ENCODE measurements at places on chromosomes 1 and 21. TPM values are rescaled to one million over a fixed set of nuclear protein-coding genes. Genes with fewer than 3 reads are reported as not detected.

DNA sequence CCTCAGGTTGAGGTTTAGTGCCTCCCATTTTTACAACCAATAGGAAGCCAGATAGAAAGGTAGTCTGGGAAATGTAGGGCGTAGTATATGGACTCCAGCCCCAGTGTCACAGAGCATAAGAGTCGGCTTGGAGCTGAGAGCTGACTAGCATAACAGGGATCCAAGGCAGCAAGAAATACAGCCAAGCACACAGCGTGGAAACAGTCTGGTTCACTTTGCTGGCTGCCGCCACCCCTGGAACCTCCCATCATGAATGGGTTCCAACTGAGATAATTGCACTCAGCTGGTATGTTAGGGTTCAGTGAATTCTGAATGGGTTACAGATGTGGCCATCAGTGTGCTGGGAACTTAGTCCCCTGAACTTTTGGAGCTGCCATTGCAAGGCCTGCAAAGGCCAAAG is 76.7 kb upstream of the GPR88 start:
- DNase-seq, result no peak

DNA sequence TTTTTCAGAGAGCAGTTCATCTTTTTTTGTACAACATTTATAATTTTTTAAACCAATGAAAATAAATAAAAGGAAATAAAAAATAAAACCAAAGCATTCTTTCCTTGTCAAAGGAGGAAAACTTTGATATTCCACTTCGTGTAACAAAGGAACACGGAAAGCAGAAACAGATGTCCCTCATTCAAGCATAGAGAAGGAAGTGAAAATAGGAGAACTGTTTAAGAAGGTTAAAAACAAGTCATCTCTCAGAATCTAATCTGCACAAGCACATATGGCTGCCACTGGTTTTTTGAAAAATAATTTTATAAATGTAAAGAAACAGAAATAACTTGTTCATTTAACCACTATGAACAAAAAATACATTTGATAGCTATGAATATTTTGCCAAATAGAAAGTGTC is 35.9 kb upstream of the ZNF644 start:
- DNase-seq, result no peak

DNA sequence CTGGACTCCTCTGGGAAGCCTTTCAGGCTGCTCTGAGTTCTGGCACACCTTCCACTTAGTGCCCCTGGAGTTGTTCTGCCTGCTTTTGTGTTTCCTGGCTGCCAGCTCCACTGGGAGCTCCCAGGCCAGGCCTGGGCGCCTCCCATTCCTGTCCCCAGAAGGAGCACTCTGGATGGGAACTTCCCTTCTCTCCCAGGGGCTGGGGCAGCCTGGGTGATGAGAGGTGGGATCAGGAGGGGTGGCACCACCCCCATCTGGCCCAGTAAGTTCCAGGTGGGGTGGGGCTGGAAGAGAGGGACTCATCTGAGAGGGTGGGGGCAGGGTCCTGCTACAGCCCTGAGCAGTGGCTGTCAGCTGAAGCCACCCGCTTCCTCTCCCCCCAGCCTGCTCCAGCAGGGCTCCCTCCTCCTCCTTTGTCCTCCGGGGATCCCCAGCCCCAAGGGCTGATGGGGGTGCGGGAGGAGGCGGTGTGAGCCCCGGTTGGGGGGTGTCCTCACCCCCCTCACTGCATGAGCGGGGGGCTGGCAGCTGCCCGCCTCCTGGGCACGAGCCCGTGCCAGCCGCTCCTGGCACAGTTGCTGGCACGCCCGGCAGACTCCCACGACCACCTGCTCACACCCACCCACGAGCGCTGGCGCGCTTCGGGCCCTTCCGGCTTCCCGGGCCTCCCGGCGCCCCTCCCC is 4.7 kb downstream of the FOXO6 start:
- DNase-seq, result peak; percentile 57

DNA sequence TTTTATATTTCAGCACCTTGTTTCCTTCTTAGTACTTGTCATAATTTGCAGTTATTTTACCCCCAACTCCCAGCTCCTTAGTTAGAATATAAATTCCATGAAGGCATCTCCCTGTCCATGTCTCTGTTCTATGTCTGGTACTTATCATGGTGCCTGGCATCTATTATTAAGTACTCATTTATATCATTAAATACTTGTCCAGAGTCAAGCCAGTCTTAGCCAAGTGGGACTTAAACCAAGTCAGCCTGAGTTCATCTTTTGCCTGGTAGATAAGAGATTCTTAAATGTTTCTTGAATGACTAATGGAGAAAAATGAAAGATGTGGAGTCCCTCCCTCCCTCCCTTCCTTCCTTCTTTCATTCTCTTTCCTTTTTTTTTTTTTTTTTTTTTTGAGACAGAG is 9.4 kb downstream of the SLC25A44 start:
- no peak for DNase-seq

DNA sequence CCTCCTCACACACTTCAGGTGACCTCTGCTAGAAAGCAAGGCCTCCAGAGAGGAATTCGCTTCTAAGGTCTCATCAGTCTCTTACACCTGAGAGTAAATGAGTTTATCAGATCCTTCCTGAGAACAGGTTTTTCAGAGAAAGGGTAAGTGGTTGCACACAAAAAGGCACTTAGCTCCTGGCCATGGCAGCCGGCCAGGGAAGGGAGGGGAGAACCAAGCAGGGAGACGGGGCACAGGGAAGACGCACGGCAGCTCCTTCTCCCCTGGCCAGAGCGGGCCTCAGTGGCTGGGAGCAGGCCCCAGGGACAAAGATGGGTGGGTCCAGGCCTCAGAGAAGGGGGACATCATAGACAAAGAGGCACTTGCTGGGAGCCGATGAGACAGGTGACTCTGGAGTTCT is 3.6 kb upstream of the TNNT2 start:
- DNase-seq, result no peak

- no peak for DNase-seq
Measured at GRCh38 chr1:65321879-65322278, 12.5 kb downstream of the DNAJC6 start.

DNAJC28 gene
- 0.22 TPM for total RNA-seq

GRCh38 chr1:248782416-248783141 is 27.0 kb upstream of the LYPD8 start:
- no peak for DNase-seq

AMY2A gene
- total RNA-seq, result not detected

GRCh38 chr1:161128591-161129420 is 3.7 kb downstream of the DEDD start:
- DNase-seq, result no peak

GRCh38 chr1:150820730-150821512 is 12.9 kb upstream of the CTSK start:
- DNase-seq, result no peak

RGS8 gene
- total RNA-seq, result not detected

ASCL5 gene
- 0.29 TPM for total RNA-seq

CDC7 gene
- total RNA-seq, result 28.0 TPM

AUNIP gene
- total RNA-seq, result 10.3 TPM

BLACAT1 gene
- not detected for total RNA-seq

- no peak for DNase-seq
Measured at GRCh38 chr21:38500073-38500472, 1.8 kb upstream of the ERG start.

DNA sequence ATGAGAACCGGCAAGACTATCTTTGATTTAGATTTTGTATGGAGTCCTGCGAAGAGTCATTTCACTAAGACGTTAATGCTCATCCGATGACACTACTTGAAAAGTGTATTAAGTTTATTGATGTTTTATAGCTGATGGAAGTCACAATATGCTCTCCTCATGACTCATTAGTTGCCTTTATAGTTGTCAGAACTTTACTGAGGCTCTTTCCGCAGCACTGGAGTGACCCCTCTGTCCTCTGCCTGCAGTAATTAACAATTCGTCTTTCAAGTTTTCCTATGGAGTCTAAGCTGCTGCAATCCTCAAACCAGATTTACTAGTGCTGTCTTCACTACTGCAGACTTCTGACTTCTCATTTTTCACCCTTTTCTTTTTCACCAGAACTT is 853 bp downstream of the USP16 start:
- peak; percentile 29 for DNase-seq

DNA sequence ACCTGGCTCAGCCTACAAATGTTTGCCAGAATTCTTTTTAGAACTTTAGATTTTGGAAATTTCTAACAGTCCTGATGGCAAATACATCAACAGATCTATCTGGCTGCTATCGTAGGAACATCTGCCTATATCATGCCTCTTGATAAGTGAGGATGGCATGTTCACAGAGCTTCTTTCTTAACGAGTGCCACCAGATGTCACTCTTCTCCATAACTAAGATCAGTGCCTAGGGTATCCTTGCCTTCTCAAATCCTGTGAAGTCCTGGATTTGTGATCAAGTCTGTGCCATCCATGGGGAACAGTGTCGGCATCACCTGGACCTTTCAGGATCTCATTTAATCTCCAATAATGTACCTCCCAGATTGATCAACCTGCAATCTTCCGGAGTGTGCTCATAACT is 36.5 kb upstream of the CD5L start:
- DNase-seq, result no peak

- DNase-seq, result no peak
Measured at GRCh38 chr1:81174052-81174451, 626.7 kb upstream of the ADGRL2 start.

DNA sequence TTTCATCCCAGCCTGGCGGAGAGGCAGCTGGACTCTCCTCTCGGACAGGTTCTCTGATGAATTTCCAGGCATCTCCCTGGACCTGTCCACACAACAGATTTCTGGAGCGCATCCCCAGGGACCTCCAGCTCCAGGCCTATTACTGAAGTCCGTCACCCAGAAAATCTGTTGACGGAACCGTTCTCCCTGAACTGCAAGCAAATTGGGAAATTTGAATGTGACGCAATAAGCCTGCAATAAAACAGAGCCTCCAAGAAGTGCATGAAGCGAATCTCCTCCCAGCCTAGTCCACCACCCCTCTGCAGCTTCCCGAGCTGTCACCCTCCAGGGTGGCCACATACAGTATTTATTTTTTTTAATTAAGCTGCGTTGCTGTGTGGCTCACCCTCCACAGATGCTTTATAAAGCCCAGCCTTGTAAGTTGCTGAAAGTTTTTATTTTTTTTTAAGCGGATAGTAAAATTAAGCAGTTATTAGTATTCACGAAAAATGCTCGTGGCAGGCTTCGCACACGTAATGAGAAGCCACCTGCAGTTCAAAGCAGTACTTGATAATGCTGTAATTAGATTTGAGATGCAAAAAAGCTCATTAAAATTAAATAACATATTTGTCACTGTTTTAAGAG is 173.3 kb downstream of the CAMTA1 start:
- DNase-seq, result no peak

- DNase-seq, result no peak
Measured at GRCh38 chr21:33359446-33359845, 34.7 kb downstream of the IFNAR1 start.

GRCh38 chr1:23756676-23757075 is 13.4 kb downstream of the ELOA start:
- no peak for DNase-seq

TDRD5 gene
- total RNA-seq, result not detected

FAM163A gene
- total RNA-seq, result not detected

GLIS1 gene
- total RNA-seq, result not detected

FCRL1 gene
- total RNA-seq, result 0.29 TPM

GRCh38 chr21:31987696-31988095 is 114.9 kb downstream of the HUNK start:
- DNase-seq, result no peak

DNA sequence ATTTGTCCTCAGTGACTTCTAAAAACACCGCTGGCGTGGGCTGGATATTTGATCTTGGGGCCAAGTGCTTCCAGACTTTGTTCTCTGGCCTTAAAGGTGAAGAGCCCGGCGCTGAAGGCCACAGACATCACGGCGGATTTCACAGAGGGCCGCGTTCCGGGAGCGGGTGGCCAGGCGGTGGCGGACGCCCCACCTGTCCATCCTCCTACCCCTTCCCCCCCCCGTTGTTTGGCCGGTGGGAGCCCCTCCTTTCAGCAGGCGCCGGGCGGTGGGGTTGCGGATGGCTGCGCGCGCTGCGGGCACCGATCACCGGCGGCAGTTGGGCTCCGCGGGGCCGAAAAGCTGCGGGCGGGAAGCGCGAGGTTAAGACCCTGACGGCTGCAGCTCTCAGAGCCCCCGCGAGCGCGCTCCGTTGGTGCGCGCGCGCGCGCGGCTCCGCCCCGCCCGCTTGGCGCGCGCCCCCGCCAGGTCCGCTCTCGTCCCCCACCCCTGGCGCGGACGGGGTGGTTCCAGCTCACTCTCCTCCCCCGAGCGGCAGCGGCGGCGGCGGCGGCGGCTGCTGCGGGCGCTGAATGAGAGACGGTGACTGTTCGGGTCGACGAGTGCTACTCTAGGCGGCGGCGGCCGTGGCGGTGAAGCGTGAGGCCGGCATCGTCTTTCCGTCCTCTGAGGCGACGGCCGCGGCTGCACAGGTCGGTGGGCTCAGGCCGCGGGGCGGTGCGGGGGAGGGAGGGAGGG is at the start of gene RALGPS2:
TSS of gene RALGPS2 (plus strand) at position 517 of the 738 bp plus-strand sequence. CDS start 51,521 bp downstream, outside the sequence.
- peak; percentile 65 for DNase-seq

RGS13 gene
- total RNA-seq, result not detected

TRMT1L gene
- 25.6 TPM for total RNA-seq

DNA sequence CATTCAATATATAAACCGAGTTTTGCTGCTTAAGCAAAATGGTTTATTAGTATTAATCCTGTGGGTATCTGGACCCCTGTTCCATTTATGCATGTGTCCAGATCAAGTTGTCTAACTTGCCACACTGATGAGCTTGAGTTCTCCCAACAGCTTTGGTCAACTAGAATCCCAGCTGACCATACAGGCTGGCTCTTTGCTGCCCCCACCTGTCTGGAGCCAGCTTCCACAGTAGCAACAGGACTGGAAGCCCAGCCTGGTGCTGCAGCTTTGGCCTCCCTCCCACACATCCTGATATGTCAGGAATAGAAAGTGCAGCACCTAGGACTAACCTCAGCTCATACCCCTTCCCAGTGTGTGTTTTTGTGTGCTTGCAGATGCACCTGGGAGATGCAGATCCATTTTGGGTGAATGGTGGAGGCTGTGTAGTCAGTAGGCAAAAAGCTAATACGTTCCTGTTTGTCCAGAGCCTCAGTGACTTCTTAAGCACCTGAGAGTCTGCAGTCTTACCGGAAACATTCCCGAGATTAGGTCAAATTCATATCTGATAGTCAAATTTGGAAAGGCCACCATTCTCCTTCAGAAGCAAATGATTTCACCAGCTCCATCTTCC is 40.9 kb upstream of the BEND5 start:
- peak; percentile 67 for DNase-seq

DHCR24 gene
- total RNA-seq, result 64.7 TPM

- no peak for DNase-seq
Measured at GRCh38 chr1:220485131-220485530, 42.8 kb upstream of the MARK1 start.

- no peak for DNase-seq
Measured at GRCh38 chr1:184664661-184665060, 90.0 kb downstream of the EDEM3 start.

DNA sequence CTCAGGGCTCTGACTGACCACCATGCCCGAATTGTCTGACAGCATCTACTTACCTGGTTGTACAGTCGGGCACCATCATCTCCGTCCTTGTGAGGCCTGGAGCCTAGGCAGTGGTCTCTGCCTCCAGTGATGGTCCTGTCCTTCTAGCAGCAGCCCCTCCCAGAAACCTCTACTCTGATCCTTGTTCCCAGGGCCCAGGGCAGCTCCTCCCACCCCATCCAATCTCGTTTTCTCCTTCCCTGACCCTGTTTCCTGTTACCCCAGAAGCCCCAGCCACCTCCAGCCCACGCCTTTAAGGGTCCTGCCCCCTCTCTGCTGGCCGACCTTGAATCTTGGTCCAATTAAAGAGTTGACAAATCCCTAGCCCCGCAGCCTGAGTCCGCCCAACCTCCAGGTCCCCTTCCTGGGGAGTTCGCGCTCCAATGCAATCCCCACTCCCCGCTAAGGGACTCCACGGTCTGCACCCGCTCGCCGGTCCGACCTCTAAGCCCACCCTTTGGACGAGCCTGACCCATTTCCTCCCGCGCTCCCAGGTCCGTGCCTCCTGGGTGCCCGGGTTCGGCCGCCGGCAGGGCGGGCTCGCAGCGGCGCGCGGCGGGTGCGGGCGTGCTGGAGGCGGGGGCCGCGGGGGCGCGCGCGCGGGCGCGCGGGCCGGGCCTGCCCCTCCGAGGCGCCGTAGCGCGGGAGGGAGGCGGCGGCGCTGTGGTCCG is at the start of gene B4GALT2:
TSS of gene B4GALT2 (plus strand) at position 660 of the 710 bp plus-strand sequence. CDS start 1,951 bp downstream, outside the sequence.
- DNase-seq, result peak; percentile 47

All from activated CD8-positive, alpha-beta T cell treated with anti-CD3 and anti-CD28 coated beads for 36 hours (primary cell).